IMR-90 (cell line): ENCODE measurements at places on chromosomes 7 and 10. TPM values are rescaled to one million over a fixed set of nuclear protein-coding genes. Genes with fewer than 3 reads are reported as not detected.

- H3K36me3 ChIP-seq = no peaks in the 10 kb centered on the region
- no peak for DNase-seq
- H3K4me3 ChIP-seq = no peak overlapping the region
- H3K4me1 ChIP-seq = no peaks in the 10 kb centered on the region
These were observed 48.8 kb downstream of the ANXA8 start for GRCh38 chr10:47435081-47435480.

GRCh38 chr10:46247181-46247475 lies 39.7 kb upstream of the ANTXRL start:
- no peaks in the 10 kb centered on the region for H3K36me3 ChIP-seq
- no peak overlapping the region for H3K27ac ChIP-seq
- no peak overlapping the region for H3K4me3 ChIP-seq
- DNase-seq = no peak

DNA sequence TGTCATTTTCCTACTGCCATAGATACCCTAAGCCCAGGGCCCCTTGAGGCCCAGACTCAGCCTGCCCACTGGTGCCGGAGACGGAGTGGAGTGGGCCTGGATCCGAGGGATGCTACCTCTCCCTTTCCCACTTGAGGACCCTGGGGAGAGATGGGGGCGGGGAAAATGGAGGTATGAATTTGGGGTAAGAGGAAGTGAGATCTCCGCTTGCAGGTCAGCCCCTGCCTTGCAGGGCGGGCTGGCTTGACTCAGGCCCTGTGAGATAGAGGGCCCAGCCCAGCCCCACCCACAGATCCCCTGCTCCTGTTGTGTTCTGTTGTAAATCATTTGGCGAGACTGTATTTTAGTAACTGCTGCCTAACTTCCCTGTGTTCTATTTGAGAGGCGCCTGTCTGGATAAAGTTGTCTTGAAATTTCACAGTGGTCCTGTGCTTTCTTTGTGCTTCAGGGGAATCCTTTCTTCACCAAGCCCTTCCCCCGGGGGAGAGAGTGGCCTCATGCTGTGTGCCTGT lies 13.2 kb downstream of the YKT6 start:
- no peak overlapping the region for H3K4me3 ChIP-seq
- DNase-seq = no peak
- no peaks in the 10 kb centered on the region for H3K27me3 ChIP-seq
- H3K36me3 ChIP-seq = peaks cover 46% of the 10 kb centered on the region
- H3K27ac ChIP-seq = no peak overlapping the region

NEUROD6 gene
- not detected in 2 replicates for total RNA-seq

ANKRD22 gene
- total RNA-seq = not detected in 2 replicates

TRIM50 gene
- not detected in 2 replicates for total RNA-seq

CAPZA2 gene
- total RNA-seq = 133 and 229 TPM in 2 replicates

LOXL4 gene
- total RNA-seq = 17.5 and 20.8 TPM in 2 replicates

SPACDR gene
- 0.54 and 1.1 TPM in 2 replicates for total RNA-seq
